ENCODE measurements at places on chromosomes 6 and 20. TPM values are rescaled to one million over a fixed set of nuclear protein-coding genes. Genes with fewer than 3 reads are reported as not detected.
A peak's percentile ranks its signal among the peaks of the same experiment; 100 is the strongest.

GRCh38 chr6:46052479-46052878, 36.8 kb upstream of the CLIC5 start:
- DNase-seq, result no peak

- DNase-seq, result no peak
These were observed 232.3 kb downstream of the GMPR start for GRCh38 chr6:16470502-16471221.

- DNase-seq, result no peak
These were observed 4.0 kb downstream of the ZBTB2 start for GRCh38 chr6:151387175-151387970.

GRCh38 chr20:19937218-19937617, 79.9 kb upstream of the NAA20 start:
- DNase-seq, result no peak

- DNase-seq, result no peak
These were observed 19.9 kb upstream of the DSN1 start for GRCh38 chr20:36793294-36794115.

- DNase-seq, result no peak
These were observed 110.3 kb upstream of the MYLIP start for GRCh38 chr6:16018626-16019025.

- no peak for DNase-seq
These were observed 9.1 kb upstream of the PRELID3B start for GRCh38 chr20:59051666-59052185.

DNA sequence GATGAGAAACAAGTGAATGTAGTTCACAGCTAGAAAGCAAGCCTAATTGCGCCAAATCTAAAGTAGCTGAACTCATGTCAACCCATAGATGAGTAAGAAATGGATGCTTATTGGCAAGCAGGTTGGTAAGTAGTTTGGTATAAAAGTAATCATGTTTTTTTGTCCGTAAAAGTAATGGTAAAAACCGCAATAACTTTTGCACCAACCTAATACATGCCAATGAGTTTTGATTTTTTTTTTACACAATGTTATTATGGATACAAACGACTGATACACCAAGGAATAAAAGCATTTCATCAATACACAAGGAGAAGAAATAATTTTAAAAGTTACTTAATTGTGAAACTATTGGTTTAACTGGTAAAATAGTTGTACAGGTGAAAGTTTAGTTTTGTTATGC, 977.5 kb downstream of the EYS start:
- DNase-seq, result no peak

DNA sequence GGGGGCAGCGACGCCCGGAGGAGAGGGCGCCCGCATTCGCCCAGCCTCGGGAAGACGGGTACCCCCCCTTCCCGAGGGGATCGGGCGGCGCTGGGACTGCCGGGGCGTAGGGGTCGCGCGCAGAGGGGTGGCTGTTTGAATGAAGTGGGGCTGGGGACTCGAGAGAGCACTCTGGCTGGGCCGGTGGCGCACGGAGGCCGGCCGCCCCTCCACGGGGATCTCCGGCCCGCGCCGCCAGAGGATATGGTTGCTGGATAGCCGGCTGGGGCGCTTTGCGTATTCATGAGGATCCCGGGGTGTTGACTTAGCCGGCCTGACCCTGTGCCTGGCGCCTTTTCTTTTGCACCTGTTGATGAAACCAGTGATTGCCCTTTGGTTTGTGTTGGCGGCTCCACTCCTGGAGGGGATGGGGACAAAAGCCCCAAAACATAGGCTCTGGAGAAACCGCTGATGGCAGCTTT, 469 bp downstream of the SYNJ2 start:
- DNase-seq, result no peak

DNA sequence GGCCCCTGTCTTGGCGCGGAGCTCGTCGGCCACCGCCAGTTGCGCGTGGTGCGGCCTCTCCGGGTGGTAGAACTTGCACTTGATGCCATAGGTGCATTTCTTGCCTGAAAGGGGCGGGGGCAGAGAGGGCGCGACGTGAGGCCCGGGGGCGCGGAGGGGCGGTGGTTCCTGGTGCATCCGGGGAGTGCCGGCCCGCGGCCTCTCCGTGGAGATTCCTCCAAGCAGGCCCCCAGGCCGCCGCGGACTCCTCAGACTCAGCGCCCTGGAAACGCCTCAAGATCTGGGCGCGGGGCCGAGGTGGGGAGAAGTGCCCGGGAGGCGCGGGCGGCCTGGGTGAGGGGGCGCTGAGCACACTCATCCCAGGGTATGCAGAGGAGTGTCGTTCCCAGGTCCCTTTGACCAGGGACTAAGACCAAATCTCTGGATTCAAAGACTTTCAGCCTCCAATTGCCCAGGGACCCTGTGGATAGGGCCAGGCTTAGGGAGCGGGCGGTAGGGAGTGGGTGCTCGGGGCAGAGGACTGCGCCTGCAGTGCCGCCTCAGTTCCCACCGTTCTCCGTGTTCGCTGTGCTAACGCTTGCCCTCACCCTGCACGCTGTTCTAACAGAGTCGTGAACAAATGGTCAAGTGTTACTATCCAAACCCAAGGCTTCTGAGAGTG, 33.3 kb downstream of the ZC3H12D start:
- DNase-seq, result peak; percentile 15

GRCh38 chr6:8361259-8361658, 74.1 kb downstream of the SLC35B3 start:
- no peak for DNase-seq

- peak; percentile 68 for DNase-seq
These were observed 104.8 kb downstream of the CDH26 start for GRCh38 chr20:60063048-60063451.

GRCh38 chr6:33714385-33715040, 3.0 kb upstream of the UQCC2 start:
- DNase-seq, result no peak

DNA sequence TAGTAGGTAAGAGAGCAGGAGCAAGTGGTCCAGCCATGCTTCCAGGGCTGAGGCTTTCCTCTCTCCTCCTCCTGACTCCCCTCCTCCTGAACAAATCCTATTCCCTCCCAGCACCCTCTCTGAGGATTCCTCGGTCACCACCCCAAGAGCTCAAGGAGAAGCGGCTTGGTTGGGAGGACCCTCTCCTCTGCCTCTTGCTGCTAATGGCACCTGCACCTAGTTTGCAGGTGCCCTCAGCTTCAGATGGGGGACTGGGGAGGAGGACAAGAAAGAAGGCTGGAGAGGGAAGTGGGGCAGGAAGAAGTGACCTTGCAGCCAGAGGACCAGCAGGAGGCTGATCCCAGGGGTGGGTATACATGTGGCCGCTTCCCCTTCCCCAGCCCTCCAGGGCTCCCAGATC, 17.5 kb downstream of the NCR2 start:
- no peak for DNase-seq

DNA sequence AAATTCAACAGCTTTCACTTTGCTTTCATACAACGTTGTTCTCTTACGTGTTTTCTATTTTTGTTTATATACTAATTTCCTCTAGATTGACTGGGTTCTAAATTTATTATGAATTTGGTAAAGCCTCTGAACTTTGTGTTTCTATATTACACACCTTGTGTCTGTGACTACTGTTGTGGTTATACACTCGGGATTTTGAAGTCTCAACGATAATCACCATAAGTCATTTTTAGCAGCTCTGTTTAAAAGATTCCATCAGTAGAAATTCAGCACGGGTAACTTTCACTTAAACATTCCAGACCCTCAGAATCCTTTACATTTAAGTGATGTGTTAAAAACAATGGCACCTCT, 31.8 kb upstream of the HBS1L start:
- no peak for DNase-seq

DNA sequence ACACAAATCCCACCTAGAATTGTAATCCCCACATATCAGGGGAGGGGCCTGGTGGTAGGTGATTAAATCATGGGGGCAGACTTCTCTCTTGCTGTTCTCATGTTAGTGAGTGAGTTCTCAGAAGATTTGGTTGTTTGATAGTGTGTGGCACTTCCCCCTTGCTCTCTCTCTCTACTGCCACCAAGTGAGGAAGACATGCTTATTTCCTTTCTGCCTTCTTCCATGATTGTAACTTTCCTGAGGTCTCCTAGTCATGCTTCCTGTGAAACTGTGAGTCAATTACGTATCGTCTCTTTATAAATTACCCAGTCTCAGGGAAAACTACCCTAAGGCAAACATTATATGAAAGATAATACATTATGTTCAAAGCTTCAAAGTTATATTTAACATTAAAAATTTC, 1297.5 kb upstream of the CITED2 start:
- DNase-seq, result no peak

DNA sequence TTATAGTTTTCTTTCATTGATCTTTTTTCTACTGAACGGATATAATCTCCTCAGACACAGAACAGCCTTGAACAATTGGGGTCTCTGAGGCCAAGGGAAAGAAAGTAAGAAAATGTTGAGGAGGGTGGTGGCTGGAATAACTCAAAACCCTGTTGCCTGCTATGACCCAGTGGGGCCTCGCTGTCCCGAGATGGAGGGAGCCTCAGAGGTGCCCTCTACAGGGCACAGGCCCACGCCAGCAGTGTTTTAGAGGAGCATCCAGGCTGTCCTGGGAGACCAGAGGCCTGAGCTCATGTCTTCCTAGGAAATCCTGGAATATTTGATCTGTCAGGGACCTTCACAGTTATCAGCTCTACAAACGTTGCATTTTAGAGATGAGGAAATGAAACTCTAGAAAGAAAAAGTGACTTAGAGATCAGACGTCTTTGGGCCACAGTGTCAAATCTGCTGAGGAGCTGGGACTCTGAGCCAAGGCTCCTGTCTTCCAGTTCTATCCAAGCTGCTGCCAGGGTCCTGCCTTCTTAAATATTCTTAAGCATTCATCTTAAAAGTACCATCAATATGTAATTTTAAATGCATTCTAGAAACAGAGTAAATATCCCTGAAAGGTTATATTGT, 26.3 kb downstream of the ALDH5A1 start:
- DNase-seq, result no peak

- no peak for DNase-seq
These were observed 94.1 kb upstream of the KCNG1 start for GRCh38 chr20:51116765-51117686.

GRCh38 chr20:22617160-22617559, 32.8 kb upstream of the FOXA2 start:
- no peak for DNase-seq

DNA sequence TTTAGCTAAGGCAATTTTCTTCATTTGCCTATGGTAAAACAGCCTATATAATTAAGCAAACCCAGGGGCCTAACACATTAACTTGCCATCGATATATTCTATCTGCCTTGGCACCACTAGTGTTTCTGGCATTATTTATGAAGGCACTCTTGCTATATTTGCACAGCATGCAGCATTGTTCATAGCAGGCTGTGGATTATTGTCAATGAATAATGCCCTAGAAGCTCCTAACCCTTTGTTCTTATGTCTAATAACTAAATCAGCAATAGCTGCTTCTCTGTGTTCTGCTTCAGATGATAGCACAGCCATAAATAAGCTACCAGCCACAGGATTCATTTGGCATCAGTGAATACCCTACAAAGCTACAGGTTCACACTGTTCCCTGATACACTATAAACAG, 254.8 kb upstream of the STXBP5 start:
- no peak for DNase-seq

DNA sequence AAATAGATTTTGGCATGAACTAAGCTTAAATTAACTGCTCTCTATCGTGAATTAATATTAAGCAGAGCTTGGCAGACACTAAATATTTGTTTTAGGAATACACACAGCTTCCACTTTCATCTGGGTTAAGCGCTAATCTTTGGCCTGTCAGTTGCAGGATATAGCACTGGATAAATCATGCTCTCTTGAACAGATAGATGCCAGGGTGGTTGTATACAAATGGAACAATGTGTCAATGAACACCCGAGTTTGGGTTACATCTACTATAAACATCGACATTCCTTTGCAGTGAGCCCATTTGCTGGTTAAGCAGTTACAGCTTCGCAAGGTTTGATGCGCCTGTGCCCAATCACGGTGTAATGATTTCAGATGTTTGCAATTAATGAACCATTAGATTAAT, 338.2 kb upstream of the ZFP64 start:
- DNase-seq, result peak; percentile 91

GRCh38 chr6:141033101-141033500, 1099.6 kb upstream of the GJE1 start:
- DNase-seq, result no peak

GRCh38 chr20:11443382-11444119, 474.1 kb upstream of the BTBD3 start:
- DNase-seq, result no peak

GRCh38 chr6:7104752-7105151, 3.0 kb upstream of the RREB1 start:
- DNase-seq, result no peak

GRCh38 chr6:88177961-88178464, 11.9 kb upstream of the CNR1 start:
- no peak for DNase-seq

DNA sequence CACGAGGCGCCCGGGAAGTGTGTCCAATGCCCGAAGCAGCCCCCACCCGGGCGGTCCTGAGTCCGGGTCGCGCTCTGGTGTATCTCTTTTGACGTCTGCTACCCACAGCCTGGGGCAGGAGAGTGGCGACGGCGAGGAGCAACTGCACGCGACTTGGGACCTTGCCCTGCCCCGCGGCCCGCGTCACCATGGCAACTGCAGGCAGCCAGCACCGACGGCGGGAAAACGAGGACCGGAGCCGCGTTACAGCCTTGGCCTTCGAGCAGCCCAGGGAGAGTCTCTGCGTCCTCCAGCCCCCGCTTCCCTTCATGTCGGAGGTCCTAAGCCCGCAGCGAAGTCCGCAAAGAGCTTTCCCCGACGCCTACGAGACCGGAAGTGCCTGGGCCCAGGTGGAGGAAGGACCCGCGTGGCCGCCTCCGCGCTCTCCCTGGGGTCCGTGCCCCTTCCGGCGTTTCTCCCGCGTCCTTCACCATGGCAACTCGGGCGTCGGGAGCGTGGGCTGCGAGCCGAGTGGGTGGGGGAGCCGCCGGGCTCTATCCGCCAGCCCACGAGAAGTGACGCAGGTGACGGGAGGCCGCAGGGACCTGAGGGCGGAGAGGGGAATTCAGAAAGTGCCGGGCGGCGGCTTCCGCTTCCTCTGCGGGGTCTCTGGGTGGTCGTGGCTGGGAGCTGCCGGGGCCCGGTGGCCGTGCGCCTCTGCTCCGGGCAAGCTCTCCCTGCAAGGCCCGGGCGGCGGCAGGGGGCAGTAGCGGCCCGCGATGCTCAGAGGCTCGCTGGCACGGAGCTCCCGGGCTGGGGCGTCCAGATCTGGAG, 88.6 kb upstream of the TGM3 start:
- peak; percentile 49 for DNase-seq

Gene ZNF165
- 3.2 TPM for polyA plus RNA-seq

Gene MUCL3
- 0.10 TPM for polyA plus RNA-seq

Gene WFDC12
- polyA plus RNA-seq, result not detected

Gene MAS1
- polyA plus RNA-seq, result 0.04 TPM

Gene CLPSL1
- not detected for polyA plus RNA-seq

Gene TSHZ2
- polyA plus RNA-seq, result 14.9 TPM

Gene TINAG
- polyA plus RNA-seq, result 0.12 TPM
